Activated CD4-positive, alpha-beta memory T cell treated with anti-CD3 and anti-CD28 coated beads, Interleukin-2, amount 10 ng/mL, durations not matched to agents 7 days and 5 days (primary cell): ENCODE measurements at places on chromosomes 7 and 10. TPM values are rescaled to one million over a fixed set of nuclear protein-coding genes. Genes with fewer than 3 reads are reported as not detected.

DNA sequence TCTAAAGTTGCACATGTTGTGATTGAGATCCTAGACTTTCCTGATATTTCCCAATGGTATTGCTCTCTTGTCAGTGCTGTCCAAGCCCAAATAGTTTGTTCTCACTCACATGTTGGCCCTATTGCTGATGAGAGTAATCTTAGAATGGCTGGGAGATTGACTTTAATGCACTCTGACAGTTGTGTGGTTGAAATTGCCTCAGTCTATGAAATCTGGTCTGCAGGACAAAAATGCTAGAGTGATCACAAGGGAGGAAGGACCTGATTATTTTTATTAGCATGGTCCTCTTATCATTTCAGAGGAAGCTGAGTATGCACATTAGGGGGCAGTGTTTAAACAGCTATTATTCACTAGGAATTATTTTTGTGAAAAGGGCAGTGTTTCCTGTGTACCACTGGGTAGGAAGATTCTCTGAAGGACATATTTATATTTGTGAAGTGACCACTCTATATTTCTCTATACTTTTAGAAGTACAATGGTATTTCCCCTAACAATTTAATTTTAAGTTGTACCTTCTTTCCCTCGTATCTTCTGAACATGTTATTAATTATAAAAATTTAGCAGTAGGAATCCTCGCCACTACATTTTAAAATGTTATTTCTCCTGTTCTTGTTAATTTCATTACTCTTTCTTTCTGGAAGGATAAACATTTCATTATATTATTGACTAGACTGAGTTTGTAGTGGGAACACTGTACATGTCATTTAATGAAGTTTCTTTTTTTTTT lies 64.4 kb downstream of the SUGCT start:
- DNase-seq, result no peak

Gene C7orf57
- total RNA-seq, result 0.28 TPM

GRCh38 chr10:26770069-26770468 lies 72.6 kb downstream of the PDSS1 start:
- DNase-seq, result no peak

Gene NUTM2A
- total RNA-seq, result 0.73 TPM

GRCh38 chr7:134562136-134562535 lies 13.2 kb downstream of the AKR1B15 start:
- no peak for DNase-seq

- no peak for DNase-seq
Measured at GRCh38 chr7:152328234-152328633, 107.6 kb downstream of the KMT2C start.

Gene GPR15LG
- not detected for total RNA-seq

Gene GFRA1
- total RNA-seq, result not detected

Gene TRPV6
- not detected for total RNA-seq

GRCh38 chr10:31384589-31384949 lies 65.6 kb downstream of the ZEB1 start:
- DNase-seq, result no peak

Gene IDI2
- total RNA-seq, result not detected

- no peak for DNase-seq
Measured at GRCh38 chr10:122733443-122733842, 33.8 kb upstream of the C10orf120 start.

Gene SPDYE2
- not detected for total RNA-seq

Gene TRIM50
- not detected for total RNA-seq

Gene PIK3AP1
- total RNA-seq, result 5.7 TPM

GRCh38 chr10:69449841-69450240 lies 1.4 kb upstream of the TSPAN15 start:
- DNase-seq, result peak; percentile 58

Gene GAD2
- not detected for total RNA-seq

Gene RPEL1
- total RNA-seq, result 0.13 TPM

- no peak for DNase-seq
Measured at GRCh38 chr10:125679436-125679835, 3.5 kb downstream of the TEX36 start.

DNA sequence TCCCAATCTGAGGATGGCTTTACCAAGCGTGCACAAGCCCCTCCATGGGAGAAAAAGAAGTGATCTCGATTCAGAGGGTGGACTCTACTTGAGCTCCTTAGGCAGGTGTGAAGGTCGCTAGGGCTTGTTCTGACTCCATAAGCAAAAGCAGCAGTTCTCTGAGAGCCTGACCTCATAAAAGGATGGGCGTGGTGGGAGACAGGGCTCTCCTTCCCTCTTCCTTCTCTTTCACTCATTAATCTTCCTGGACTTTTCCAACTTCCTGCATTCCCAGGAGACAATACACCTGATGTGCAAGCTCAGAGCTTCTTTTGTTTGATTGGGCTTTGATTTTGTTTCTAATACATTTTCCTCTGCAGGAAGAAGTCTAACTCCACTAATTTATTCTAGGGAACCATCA lies 22.3 kb upstream of the TMEM72 start:
- DNase-seq, result no peak

DNA sequence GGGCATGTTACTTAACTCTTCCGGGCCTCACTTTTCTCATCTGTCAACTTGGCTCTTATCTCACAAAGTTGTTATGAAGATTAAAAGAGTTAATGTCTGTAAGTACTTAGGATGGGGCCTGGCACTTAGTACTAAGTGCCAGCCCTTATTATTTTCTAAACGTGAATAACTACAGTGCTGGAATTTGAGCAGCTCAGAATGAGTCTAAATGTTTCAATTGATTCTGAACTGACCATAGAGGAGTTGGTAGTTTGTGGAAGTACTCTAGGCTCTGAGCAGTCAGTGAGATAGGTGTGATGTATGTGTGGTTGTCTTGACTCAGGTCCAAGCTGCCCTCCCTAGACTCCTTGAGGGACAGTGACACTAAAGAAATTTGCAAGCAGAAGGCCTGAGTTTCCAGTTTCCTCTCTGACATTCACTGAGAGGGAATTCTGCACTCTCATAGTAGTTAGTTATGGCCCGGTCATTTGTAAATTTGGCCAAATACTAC lies 18.5 kb upstream of the JAZF1 start:
- no peak for DNase-seq

GRCh38 chr10:100383251-100383650 lies 36.2 kb downstream of the SCD start:
- DNase-seq, result no peak

Gene PRSS37
- total RNA-seq, result not detected

DNA sequence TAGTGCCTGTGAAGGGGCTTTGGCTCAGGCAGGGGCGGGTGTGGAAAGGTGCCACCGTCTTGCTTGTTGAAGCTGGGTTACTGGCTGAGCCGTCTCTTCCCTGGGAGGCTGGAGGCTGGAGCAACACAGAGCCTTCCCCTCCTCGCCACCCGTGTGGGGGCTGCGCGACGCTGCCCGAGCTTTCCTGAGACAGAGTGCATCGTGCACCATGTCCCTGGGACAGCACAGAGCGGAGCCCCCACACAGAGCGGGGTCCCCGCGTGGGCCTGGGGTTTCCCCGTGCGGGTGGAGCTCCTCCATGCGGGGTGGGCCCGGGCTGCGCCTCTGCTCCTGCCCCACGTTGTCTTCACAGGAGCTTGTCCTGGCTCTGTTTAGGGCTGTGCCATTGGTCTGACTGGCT lies 69.9 kb downstream of the INPP5A start:
- no peak for DNase-seq

Gene IFIT1B
- total RNA-seq, result 0.15 TPM

GRCh38 chr10:47039562-47039913 lies 128.3 kb downstream of the PTPN20 start:
- DNase-seq, result no peak

Gene NYAP1
- 0.05 TPM for total RNA-seq

Gene FAM221A
- total RNA-seq, result 7.7 TPM

DNA sequence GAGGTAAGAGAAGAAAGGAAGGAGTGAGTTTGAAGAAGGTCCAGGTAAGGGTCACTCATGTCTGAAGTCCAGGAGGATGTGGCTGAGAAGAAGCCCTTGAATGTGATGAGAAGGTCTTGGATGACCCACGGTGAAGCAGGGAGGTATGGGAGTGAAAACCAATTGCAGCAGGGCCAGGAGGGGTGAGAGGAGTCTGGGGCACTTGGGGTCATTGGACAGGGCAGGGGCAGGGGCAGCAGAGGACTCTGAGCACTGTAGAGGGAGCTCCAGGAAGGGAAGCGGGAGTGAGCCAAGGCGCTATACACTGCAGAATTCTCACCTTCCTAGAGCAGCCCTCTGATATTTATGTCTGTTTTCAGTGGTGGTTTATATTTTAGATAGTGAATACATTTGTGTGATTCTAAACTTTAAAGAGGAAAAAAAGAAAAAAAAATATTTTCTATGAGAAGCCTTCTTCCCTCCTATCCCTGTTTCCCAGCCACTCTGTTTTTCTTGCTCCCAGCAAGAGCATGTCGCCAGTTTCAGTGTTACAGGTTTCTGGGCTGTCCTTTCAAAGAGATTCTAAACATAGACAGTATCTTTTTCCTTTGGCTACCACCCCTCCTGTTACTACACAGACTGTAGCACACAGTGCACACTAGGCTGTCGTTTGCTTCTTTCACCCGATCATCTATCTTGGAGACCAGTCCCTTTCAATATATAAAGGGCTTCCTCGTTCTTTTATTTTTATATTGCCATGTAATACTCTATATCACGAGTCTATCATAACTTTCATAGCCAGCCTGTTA lies 24.5 kb downstream of the BLVRA start:
- DNase-seq, result no peak

GRCh38 chr10:101939729-101940128 lies 96.1 kb upstream of the KCNIP2 start:
- no peak for DNase-seq

Gene GRID2IP
- total RNA-seq, result 0.28 TPM

- DNase-seq, result no peak
Measured at GRCh38 chr7:36925691-36926090, 201.4 kb upstream of the AOAH start.

- DNase-seq, result no peak
Measured at GRCh38 chr7:46478046-46478445, 557.0 kb upstream of the IGFBP3 start.

DNA sequence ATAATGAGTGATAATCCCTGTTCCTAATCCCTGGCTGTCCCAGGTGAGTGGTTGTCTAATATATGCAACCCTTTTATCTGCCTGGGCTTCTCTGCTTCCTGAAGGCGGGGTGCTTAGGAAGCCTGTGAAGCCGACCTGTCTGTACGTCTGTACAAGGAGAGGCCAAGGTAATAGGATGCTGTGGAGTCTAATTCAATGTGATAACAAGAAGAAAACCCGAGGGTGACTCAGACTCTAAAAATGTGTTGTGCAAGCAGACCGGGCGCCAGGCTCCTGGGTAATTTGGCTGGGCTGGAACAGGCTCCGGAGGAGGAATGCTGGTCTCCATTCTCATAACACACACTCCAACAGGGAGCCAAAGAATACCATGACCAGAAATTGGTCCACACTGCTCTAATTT lies 43.6 kb downstream of the THNSL1 start:
- no peak for DNase-seq

- no peak for DNase-seq
Measured at GRCh38 chr7:128733278-128733645, 5.9 kb upstream of the CALU start.

- DNase-seq, result no peak
Measured at GRCh38 chr10:129184196-129184595, 282.8 kb upstream of the MGMT start.

DNA sequence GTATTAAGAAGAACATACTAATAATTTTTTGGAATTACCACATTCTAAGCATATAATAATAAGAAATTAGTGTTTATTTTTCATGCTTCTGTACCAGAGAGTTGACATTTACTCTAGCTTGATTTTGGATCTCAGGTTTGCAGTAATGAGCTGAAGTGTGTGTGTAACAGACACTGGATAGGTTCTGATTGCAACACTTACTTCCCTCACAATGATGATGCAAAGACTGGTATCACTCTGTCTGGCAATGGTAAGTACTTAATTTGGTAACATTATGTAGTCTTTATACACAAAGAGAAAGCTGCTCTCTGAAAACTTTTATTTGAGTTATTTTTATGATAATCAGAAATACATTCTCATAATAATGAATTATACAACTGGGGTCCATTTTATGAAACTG lies 54.1 kb downstream of the SRI start:
- DNase-seq, result no peak

- no peak for DNase-seq
Measured at GRCh38 chr7:156988343-156989185, 21.9 kb downstream of the MNX1 start.

GRCh38 chr7:132251327-132251659 lies 325.0 kb downstream of the PLXNA4 start:
- no peak for DNase-seq
